ENCODE measurements at places on chromosomes 2 and 18.

DNA sequence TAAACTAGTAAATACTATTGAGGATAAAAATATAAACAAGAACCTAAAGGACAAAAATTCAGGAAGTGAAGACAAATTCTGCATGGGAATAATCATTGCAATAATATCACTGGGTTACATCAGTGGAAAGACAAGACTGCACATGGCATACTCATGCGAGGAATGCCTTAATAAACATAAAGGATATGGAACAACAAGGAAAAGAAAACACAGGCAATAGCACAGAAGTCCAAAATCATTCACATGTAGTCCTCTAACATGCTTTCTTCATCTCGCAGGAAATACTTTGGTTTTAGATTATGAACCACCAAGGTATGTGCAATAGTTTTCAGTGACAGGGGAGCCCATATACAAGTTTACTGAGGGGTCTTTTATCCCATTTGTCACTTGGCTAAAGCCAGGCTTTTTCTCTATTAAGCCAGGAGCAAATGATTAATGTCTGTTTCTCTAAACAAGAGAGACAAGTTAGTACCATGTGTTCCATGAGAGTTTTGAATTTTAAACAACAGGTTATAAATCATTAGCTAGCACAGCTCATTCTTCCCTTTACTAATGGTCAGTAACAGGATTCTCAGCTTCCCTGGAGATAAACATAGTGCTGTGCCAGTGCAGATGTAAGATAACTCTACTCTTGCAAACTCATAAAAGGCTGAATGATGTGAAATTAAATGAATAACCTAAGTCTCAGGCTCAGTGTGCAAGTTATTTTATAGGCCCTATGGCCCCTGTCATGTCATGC lies 353.6 kb upstream of the FSIP2 start:
- DNase-seq: no peak

- no peak for DNase-seq
Observed at GRCh38 chr2:18829976-18830375, 240.6 kb upstream of the NT5C1B start.

DNA sequence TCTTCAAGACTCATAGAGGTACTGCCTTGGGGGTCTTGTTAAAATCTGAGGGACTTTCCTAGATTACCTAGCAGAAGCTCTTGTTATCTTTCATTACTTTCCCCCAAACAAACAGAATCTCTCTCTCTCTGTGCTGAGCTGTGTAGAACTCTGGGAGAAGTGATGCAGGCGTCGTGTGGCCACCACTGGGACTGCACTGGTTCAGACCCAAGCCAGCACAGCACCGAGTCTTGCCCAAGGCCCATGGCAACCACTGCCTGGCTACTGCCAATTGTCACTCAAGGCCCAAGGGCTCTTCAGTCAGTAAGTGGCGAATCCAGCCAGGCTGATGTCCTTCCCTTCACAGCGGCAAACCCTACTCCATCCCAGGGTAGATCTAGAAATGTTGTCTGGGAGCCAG lies 28.6 kb downstream of the PPP1R1C start:
- DNase-seq: no peak

DNA sequence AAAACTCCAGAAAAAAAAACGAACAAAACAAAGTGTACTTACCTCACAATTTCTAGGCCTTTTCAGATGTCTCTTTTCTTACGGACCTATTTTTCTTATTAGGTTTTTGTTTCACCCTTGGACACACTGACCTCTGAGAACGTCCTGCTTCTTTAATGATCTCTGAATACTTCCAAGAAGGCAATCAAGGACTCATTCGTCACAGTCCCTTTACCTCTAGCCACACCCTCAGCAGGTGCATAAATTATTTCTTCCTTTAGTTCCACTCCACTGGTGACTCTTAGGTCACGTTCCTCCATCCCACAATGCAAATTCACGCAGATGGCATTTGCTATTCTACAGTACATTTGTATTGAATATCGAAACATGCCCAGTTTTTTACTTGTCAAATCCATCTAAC lies 21.9 kb downstream of the PELI1 start:
- DNase-seq: no peak

DNA sequence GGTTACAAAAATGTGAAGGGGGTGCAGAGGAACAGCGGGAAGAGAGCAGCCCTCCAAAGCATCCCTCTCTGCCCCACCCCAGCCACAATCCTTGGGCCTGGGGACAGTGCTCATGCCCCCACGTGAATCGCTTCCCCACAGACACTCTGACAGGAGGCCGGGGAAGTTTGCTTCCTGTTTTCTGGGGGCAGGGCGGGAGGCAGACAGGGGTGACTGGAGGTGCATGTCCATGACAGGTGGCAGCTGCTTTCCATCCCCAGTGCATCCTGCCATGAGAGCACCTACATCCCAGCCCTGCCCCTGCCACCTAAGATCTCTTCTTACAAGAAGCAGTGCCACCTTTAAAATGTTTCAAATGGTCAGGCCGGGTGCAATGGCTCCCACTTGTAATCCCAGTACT lies 47.2 kb upstream of the UBE2F start:
- no peak for DNase-seq

DNA sequence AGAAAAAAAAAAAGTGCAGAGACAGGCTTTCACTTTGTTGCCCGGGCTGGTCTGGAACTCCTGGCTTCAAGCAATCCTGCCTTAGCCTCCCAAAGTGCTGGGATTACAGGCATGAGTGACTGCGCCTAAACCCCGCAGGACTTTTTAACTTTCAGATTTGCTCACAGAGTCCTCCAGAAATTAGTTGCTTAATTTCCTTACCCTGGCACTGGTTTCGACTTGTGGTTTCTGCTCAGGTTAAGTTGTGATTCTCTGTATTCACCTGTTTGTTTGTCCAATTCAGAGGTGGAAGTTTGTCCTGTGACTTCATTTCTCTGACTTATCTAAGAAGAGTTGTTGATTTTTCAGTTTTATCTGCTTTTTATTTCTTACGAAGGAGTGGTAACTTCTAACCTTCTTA lies 238.1 kb downstream of the TMEM182 start:
- no peak for DNase-seq

- no peak for DNase-seq
Observed at GRCh38 chr2:208807756-208808155, 401.2 kb downstream of the PTH2R start.

DNA sequence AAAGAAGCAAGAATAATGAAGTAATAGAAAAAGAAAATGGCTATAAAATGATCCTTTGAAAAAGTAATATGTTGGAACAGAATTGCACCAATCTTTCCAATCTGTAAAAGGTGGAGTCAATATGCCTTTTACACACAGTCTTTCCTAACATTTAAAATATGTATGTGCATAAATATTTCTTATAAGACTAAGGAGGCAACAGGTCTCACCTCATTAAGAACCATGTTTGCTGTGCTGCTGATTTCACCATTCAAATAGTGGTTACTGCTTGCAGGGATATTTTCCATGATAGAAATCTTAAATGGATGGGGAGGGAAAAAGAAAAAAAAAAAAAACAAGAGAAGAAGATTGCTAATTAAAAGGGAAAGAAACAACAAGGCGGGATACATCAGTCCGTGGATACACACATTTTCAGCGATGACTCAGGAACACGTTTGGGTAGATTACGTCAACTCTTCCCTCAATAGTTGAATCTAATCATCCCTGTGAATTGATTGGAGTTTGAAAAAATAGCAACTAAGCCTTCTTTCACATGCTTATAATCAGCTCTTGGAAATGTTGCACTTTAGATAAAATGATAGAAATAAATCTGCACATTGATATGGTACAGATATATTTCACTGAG lies 2133.9 kb upstream of the CELF4 start:
- no peak for DNase-seq

DNA sequence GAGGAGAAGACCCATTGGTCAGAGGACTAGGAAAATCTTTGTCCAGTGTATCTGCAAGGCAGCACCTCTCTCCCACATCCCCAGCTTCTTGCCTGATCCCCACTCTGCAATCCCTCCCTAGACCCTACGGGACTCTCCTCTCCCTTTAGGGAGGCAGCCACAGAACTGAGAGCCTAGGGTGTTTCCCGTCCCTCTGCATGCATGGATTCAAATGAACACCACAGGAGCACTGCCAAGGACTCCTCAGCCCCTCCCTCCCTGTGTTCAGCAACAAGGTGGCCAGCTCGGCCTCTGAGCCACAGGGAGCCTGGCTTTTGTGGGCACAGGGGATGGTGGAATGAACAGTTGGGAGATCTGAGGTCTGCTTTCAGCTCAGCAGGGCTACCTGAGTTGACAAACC lies 117.1 kb downstream of the TXNL1 start:
- DNase-seq: no peak

DNA sequence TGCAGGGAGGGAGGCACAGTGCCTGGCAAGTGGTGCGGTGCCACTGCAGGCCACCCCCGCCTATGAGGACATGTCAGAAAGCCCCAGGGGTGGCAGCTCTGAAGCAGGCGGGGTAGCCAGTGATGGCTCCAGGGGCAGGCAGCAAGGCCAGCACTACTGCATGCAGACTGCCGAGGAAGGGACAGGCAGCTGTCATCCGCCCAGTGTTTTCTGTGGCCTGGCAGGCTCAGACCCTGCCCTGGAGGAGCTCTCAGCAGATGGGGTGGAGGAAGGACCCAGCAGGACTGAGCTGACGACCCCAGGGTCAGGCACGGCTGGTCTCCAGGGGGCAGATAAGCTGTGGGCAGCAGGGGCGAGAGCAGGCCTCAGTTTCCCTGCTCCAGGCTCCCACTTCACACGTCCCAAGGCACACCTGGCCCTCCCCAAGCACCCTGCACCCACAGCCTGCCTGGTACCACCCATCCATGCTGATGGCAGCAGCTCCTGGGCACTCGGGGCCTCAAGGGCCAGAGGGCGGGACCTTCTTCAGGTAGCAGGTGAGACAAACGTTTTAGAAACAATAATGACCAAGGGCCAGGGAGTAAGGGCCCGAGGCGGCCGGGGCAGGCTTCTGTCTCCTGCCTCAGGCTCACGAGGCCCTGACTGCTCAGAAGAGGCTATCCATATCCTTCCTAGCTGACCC lies 48.5 kb downstream of the HS6ST1 start:
- no peak for DNase-seq

DNA sequence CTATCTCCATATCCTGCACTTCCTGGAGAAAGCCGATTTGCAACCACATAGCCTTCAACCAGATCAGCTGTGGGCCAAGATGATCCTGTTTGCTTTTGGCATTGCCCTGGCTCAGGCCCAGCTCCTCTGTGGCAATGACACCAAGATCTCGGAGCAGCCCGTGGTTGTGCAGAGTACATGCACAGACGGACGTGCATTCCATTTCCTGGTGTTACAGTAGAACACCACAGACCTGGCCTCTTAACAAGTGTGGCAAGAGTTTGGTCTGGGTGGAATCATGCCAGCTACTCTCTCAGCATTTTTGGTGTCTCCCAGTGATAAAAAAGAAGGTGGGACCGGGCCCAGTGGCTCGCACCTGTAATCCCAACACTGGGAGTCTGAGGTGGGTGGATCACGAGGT lies 20.0 kb downstream of the MALT1 start:
- DNase-seq: no peak

GRCh38 chr2:37892436-37893114 lies 32.5 kb upstream of the RMDN2 start:
- DNase-seq: no peak

GRCh38 chr2:201433394-201433995 lies 17.8 kb downstream of the TRAK2 start:
- no peak for DNase-seq

- no peak for DNase-seq
Observed at GRCh38 chr2:222939979-222940378, 79.1 kb downstream of the ACSL3 start.

- no peak for DNase-seq
Observed at GRCh38 chr18:58054041-58054781, 10.2 kb downstream of the NEDD4L start.

- DNase-seq: no peak
Observed at GRCh38 chr2:85191157-85191556, 58.0 kb downstream of the TCF7L1 start.

- DNase-seq: no peak
Observed at GRCh38 chr2:106596844-106597243, 109.7 kb downstream of the CD8B2 start.

DNA sequence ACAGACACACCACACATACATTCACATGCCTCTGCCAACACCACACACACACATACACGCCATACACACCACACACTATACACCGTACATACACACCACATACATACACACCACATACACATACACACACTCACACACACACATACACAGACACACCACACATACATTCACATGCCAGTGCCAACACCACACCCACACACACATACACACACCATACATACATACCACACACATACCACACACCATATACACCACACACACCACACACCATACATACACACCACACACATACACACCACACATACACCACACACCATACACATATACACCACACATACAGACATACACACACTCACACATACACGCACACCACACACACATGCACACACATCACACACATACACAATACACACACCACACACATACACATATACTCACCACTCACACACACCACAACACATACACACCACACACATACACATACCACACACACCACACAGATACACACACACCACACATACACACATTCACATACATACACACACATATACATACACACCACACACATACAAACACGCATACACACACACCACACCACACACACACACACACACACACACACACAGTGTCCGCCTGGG lies 37.2 kb downstream of the MCFD2 start:
- DNase-seq: no peak

DNA sequence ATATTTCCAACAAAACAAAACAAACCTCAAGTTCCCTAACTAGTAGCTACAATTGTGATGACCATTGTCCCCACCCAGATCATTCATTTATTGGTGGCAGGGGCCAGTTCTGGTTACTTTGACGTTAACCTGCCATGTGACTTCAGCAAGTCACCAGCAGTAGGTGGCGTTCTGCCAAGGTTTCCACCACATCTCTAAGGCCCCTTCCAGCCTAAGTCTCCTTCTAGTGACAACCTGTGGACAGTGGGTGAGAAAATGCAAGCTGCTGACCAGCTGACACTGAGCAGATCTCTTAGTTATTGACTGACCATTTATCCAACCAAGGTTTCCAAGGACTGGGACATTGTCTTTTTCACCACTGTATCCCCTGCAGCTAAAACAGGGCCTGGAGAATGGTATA lies 98.4 kb downstream of the GPR39 start:
- no peak for DNase-seq

DNA sequence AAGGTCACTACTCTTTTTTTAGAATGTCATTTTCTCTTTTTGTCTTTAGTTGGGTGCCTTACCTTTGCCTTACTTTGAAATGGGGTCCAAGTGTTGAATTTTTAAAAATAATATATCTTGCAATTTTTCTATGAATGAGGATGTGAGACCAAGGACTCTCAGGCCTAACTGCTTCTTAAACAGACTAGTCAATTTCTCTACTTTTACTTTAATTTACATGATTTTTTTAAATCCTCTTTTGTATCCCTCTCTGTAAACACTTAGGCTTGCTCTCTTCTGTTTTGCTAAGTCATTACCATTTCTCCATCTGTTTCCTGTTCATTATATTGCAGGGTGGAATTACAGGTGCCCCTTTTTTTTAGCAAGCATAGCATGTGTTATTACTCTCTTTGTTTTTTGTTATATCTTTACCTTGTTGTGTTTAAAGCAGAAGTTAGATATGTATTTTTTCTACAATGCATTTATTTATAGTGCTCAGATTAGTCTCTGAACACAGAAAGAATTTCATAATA lies 261.8 kb downstream of the SPAG16 start:
- DNase-seq: no peak

- DNase-seq: no peak
Observed at GRCh38 chr2:113196839-113197238, 23.1 kb downstream of the PSD4 start.
